Activated CD4-positive, alpha-beta memory T cell treated with anti-CD3 and anti-CD28 coated beads for 36 hours (primary cell): ENCODE measurements at places on chromosomes 7 and 10. TPM values are rescaled to one million over a fixed set of nuclear protein-coding genes. Genes with fewer than 3 reads are reported as not detected.

Gene FAM241B
- total RNA-seq, result 11.8 TPM

Gene BLNK
- not detected for total RNA-seq

Gene CC2D2B
- total RNA-seq, result not detected

Gene GIMAP7
- total RNA-seq, result 44.1 TPM

Gene NME8
- total RNA-seq, result not detected

Gene FGL2
- total RNA-seq, result 0.55 TPM
